Activated CD8-positive, alpha-beta T cell treated with anti-CD3 and anti-CD28 coated beads, Interleukin-2, amount 10 ng/mL, durations not matched to agents 7 days and 5 days (primary cell): ENCODE measurements at places on chromosomes 6 and 20.

- DNase-seq: no peak
Observed at GRCh38 chr6:67391955-67392354, 1243.1 kb upstream of the ADGRB3 start.

GRCh38 chr6:78476561-78476960 lies 390.8 kb upstream of the IRAK1BP1 start:
- DNase-seq: no peak

GRCh38 chr20:62760856-62761758 lies 35.2 kb upstream of the MRGBP start:
- no peak for DNase-seq

DNA sequence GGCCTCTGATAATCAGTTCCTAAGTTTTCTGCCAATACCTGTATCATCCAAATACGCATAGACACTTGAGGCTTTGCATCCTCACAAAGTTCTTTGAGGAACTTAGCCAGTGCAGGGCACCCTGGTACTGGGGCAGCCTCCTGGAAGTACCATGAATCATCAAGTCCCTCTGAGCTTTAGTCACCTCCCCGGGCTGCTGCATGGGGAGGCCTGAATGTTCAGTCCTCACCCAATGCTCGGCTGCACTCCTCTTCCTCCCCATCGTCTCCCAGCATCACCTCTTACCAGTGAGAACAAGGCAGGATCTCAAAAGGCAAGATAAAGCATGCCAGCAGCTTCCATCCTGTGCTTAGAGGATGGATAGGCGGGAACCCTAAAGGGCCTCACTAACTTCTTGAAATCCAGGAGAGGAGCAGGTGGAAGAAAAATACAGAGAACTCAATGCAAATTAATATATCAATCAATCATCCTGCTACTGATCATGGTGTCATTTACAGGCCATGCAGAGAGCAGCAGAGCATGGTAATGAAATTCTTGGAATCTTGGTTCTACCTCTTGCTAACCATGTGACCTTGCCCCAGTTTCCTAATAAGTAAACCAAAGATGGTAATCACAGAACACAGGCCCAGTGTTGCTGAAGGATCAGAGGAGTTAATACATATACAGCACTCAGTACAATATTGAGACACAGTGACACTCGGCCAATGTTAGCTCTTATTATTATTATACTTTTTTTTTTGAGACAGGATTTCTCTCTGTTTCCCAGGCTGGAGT lies 4.7 kb upstream of the CCN6 start:
- DNase-seq: no peak

- no peak for DNase-seq
Observed at GRCh38 chr20:15196547-15197255, 859.3 kb upstream of the FLRT3 start.

GRCh38 chr6:7895125-7895423 lies 15.5 kb downstream of the TXNDC5 start:
- no peak for DNase-seq

DNA sequence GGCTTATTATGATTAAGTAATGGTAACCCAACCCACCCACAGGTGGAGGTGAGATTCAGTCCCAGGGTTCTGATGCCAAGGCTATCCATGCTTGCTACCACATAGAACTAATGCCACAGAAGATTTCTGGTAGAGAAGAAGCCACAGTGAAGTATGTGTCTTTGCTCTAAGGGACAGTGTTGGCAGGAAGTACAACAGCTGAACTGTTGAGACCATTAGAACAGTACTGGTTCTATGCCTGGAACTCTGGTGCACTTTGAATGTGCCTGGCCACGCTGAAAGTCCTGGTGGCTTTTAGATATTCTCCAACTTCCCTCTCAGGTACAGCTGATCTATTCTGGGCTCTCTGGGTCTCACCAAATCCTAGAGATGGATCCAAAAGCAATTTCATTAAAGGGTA lies 7.8 kb downstream of the STX7 start:
- DNase-seq: no peak
